ENCODE measurements at places on chromosomes 5 and 9.

- H3K27ac ChIP-seq: no peak overlapping the region
- H3K4me3 ChIP-seq: no peak overlapping the region
- peaks cover 1% of the 10 kb centered on the region for H3K36me3 ChIP-seq
- H3K4me1 ChIP-seq: peaks cover 3% of the 10 kb centered on the region
- no peak for DNase-seq
- H3K27me3 ChIP-seq: peaks cover 16% of the 10 kb centered on the region
Measured at GRCh38 chr5:6419340-6419852, 29.3 kb upstream of the UBE2QL1 start.

- no peak overlapping the region for H3K27ac ChIP-seq
- no peaks in the 10 kb centered on the region for H3K4me1 ChIP-seq
- no peaks in the 10 kb centered on the region for H3K36me3 ChIP-seq
- no peak for DNase-seq
Measured at GRCh38 chr5:9582406-9582805, 36.5 kb upstream of the SEMA5A start.

DNA sequence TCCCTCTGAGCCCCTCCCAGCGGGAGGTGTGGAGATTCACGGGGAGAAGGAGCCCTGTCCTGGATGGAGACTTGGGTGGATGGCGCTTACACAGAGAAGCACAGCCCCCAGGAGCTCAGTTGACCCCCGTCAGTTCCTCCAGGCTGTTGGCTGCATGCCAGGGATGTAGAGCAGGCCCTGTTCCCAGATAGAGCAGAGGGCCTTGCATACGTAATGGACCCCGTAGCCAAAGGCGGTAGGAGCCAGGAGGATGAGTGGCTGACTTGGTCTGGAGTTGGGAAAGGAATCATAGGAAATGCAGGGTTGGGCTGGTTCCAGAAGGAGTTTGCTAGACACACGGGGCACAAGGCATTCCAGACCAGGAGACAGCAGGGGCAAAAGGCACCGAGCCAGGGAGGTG is 2.5 kb downstream of the PMPCA start:
- H3K27ac ChIP-seq: no peak overlapping the region
- H3K4me1 ChIP-seq: peaks cover 21% of the 10 kb centered on the region
- peaks cover 32% of the 10 kb centered on the region for H3K36me3 ChIP-seq
- H3K4me3 ChIP-seq: no peak overlapping the region

DNA sequence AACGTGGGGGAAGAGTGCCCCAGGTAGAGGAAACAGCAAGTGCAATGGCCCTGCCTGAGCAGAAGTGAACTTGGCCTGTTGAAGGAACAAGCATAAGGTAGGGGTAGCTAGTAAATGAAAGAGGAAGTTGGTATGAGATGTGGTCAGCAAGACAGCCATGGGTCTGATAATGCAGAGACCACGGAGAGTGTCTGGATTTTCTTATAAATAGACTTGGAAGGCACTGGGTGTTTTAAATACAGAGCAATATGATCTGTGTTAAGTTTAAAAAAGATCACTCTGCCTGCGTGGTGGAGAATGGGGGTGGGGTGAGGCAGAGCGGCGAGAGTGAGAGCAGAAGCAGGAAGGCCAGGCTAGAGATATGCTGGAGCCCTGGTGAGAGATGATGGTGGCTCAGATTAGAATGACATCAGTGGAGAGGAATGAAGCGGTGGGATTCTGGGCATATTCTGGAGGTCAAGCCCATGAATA is 4.2 kb downstream of the ADAM19 start:
- peaks cover 33% of the 10 kb centered on the region for H3K36me3 ChIP-seq
- H3K4me3 ChIP-seq: peak overlapping the region; percentile 96
- no peaks in the 10 kb centered on the region for H3K27me3 ChIP-seq
- peaks cover 49% of the 10 kb centered on the region for H3K4me1 ChIP-seq
- H3K27ac ChIP-seq: peak overlapping the region; percentile 84
